GM13976 (cell line): ENCODE measurements at places on chromosomes 6 and 20.
A peak's percentile ranks its signal among the peaks of the same experiment; 100 is the strongest.

- DNase-seq, result no peak
Measured at GRCh38 chr6:25960734-25961133, 1.9 kb upstream of the TRIM38 start.

- peak; percentile 50 for DNase-seq
Measured at GRCh38 chr6:138410972-138411880, 7.2 kb downstream of the HEBP2 start.

DNA sequence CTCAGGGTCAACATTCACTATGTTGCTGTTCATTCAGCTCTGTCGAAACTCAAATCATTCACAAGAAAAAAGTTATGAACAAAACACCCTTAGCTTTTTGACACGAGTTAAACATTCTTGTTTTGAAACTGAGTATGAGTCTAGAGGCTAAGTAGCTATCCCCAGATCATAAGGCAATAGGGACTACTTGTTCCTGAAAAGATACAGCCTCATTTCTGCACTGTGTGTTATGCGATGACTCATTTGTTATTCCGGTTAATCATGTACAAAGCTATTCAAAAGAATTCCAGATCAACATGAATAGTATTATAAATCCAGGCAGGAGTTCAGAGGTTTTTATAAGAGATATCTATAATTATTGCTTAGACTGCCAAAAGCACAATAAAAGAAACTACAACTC, 908.0 kb downstream of the QKI start:
- no peak for DNase-seq

- no peak for DNase-seq
Measured at GRCh38 chr20:20462185-20462584, 94.3 kb downstream of the INSM1 start.

DNA sequence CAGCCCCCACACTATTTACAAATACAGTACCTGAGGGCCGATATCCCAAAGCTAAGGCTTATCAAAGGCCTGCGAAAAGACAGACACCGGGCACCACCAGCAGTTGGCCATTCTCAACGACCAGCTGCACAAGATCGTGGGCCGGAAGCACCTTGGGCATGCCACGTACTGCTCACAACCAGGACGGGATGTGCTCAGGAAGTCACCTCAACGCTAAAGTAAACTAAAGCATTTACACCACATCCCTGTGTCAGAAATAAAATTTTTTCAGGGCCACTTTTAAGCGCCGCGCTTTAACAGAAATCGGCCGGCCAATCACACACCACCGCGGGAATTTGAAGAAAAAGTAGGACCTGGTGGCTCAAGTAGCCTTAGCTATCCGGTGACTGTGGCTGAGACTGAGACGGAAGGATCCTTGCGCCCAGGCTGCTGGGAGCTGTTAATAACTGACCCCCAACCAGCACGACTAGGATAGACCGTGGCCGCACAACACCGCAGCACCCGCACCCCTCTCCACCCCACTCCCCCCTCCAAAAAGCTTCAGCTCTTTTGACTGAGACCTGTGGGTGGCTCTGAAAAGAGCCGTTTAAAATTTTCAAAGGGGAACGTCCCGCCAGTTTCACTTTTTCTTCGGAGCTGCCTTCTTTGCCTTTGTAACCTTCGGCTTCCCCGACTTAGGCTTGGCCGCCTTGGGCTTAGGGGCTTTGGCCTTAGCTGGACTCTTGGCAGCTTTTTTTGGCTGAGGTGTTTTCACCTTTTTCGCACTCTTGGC, 131.2 kb upstream of the BTN3A2 start:
- DNase-seq, result peak; percentile 63
